ENCODE measurements at places on chromosomes 7 and 10. TPM values are rescaled to one million over a fixed set of nuclear protein-coding genes. Genes with fewer than 3 reads are reported as not detected.

DNA sequence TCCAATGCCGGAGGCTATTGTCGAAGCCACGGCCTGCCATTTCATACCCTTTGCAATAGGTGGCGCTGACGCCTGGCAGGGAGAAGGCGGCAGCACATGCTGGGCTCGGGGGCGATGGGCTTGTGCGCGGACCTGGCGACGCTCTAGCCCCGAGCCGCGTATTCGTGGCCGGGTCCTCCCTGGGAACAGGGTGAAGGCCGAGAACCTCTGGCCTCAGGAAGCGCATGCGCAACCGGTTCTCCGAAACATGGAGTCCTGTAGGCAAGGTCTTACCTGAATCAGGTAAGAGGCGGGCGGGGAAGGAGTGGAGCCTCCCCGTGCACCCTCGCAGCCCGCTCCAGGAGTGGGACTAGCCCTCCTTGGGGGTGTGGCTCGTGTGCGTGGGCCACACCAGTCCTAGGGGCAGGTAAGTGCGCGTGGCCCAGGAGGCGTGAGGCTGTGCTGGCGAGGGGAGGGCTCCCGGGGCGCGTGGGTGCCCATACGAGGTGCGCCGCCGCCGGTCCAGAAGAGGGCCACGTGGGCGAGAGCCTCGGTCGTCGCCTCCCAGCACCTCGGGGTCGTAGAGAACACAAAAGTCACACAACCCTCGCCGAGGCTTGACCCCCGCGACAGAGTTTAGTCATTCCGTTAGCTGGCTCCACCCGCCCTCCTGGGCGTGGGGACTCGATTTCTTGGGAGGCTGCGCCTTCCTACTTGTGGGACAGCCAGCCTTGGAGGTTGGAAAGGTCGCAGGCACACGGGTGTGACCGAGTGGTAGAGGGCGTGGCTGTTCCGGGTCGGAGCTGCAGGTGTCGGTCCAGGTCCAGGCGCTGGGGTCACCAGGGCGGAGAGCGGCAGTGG, 5.6 kb upstream of the MEST start:
- H3K36me3 ChIP-seq = no peaks in the 10 kb centered on the region
- peak overlapping the region; percentile 43 for H3K27ac ChIP-seq
- H3K4me1 ChIP-seq = peaks cover 24% of the 10 kb centered on the region
- peak; percentile 77 for DNase-seq
- peak overlapping the region; percentile 61 for H3K4me3 ChIP-seq
- H3K27me3 ChIP-seq = peaks cover 43% of the 10 kb centered on the region

DNA sequence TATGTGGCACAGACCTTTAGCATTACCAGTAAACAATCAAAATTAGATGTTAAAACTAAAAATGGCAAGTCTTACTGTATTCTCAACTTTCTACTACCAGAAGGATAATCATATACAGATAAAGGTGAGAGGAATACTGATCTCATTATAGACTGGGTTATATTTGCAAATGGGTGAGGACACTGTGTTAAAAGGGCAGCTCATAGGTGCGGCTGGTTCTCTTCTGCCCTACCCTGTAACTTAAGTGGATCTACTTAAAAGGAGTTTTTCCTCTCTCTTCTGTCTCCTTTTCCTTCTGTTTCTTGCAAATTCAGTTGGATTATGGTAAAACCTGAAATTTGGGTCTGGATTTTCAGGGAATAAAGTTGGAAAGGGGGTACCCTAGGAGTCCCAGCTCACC, 33.0 kb downstream of the WASL start:
- H3K36me3 ChIP-seq = no peaks in the 10 kb centered on the region
- H3K4me1 ChIP-seq = peaks cover 69% of the 10 kb centered on the region
- peak overlapping the region; percentile 27 for H3K27ac ChIP-seq
- no peak for DNase-seq

GRCh38 chr10:3647074-3647473, 137.9 kb downstream of the KLF6 start:
- H3K27ac ChIP-seq = no peak overlapping the region
- H3K27me3 ChIP-seq = peaks cover 4% of the 10 kb centered on the region
- no peaks in the 10 kb centered on the region for H3K4me1 ChIP-seq
- no peak overlapping the region for H3K4me3 ChIP-seq
- H3K36me3 ChIP-seq = no peaks in the 10 kb centered on the region
- DNase-seq = no peak

GRCh38 chr10:88256886-88257285, 326.2 kb downstream of the RNLS start:
- H3K27ac ChIP-seq = no peak overlapping the region
- peaks cover 4% of the 10 kb centered on the region for H3K4me1 ChIP-seq
- H3K36me3 ChIP-seq = no peaks in the 10 kb centered on the region
- no peak overlapping the region for H3K4me3 ChIP-seq

DNA sequence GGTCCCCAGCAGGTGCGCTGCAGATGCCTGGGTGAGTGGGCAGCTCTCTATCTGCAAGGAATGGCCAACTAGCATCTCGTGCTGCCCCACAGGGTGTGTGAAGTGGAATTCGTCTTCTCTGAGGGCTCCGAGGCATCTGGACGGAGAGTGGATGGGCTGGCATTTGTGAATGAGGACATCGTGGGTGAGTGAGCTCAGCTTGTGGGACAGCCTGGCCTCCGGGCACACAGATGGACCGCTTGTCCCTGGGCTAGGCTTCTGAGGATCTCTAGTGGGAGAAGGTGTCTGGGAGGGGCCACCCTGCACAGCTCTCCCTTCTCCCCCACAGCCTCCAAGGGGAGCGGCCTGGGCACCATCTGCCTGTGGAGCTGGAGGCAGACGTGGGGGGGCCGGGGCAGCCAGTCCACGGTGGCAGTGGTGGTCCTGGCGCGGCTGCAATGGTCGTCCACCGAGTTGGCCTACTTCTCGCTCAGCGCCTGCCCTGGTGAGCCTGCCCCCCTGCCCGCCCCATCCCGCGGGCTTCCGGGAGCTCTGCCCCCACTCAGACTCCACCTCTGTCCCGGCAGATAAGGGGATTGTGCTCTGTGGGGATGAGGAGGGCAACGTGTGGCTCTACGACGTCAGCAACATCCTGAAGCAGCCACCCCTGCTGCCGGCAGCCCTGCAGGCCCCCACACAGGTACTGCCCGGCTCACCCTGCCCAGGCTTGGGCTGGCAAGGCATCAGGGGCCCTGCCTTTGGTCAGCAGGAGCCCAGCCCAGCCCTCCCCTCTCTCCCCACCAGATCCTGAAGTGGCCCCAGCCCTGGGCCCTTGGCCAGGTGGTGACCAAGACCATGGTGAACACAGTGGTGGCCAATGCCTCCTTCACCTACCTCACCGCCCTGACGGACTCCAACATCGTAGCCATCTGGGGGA, 6.3 kb downstream of the POLR2J start:
- H3K36me3 ChIP-seq = peaks cover 4% of the 10 kb centered on the region
- peak overlapping the region; percentile 42 for H3K27ac ChIP-seq

DNA sequence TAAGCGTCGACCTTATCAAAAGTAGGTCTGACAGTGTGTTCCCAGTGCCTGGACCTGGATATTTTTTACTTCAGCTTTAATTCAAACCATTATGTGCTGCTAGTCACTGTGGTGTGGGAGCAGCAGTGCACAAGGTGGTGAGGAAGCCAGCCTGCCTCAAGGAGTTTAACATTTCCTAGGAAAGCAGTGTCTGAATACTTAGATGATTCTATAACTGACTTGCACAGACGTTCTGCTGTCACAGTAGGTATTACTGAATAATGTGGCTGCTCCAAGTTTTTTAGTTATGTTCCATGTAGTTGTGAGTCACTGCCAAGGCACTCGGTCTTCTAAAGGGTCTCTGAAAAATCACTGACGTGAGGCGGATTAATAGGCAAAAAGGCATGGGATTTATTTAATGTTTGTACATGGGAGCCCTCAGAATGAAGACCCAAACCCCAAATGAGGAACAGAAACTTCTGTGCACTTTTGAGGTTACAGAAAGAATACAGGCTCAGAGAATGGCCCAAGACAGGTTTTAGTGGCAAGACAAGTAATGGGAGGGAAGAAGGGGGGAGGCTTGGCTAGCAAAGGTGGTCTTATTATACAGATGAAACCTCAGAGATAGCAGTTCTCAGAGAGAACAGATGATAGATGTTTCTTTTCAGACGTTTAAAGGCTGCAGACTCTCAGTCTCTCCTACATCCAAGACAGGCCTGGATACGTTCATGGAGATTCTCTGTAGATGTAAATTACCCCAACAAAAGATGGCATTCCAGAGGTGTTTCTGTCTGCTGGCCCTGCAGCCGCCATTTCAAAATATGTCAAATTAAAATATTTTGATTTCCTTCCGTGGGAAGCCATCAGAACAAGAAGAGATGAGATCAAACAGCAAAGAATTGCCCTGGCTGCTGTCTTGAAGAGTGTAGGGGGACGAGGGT, 209.3 kb downstream of the SDK1 start:
- peaks cover 3% of the 10 kb centered on the region for H3K27me3 ChIP-seq
- no peak overlapping the region for H3K4me3 ChIP-seq
- H3K4me1 ChIP-seq = no peaks in the 10 kb centered on the region
- peaks cover 4% of the 10 kb centered on the region for H3K36me3 ChIP-seq
- DNase-seq = no peak

GRCh38 chr7:129702316-129702715, 90.8 kb downstream of the NRF1 start:
- no peaks in the 10 kb centered on the region for H3K27me3 ChIP-seq
- no peak overlapping the region for H3K4me3 ChIP-seq
- no peak for DNase-seq
- peaks cover 14% of the 10 kb centered on the region for H3K36me3 ChIP-seq
- H3K27ac ChIP-seq = peak overlapping the region; percentile 1

- H3K27ac ChIP-seq = no peak overlapping the region
- no peaks in the 10 kb centered on the region for H3K36me3 ChIP-seq
- H3K4me1 ChIP-seq = no peaks in the 10 kb centered on the region
- no peaks in the 10 kb centered on the region for H3K27me3 ChIP-seq
- no peak overlapping the region for H3K4me3 ChIP-seq
- no peak for DNase-seq
Observed at GRCh38 chr7:78134256-78134655, 335.7 kb downstream of the PHTF2 start.

DNA sequence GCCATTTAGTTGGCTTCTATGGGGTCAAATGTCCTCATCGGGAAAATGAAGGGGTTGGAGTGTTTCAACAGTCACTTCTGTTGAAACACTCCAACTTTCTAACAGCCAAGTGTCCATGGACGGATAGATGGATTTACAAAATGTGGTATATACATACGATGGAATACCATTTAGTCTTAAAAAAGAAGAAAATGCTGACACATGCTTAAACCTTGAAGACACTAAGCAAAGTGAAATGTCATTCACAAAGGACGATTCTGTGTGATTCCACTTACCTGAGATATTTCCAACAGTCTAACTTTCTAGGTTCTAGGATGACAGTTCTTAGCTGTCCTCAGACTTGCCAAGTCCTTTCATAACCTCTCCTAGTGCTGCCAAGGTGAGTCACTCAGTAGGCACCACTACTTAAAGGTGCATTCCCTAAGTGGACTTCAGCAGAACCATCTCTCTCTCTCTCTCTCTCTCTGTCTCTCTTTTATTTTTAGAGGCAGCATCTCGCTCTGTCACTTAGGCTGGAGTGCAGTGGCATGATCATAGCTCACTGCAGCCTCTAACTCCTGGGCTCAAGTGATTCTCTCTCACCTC, 69.0 kb downstream of the DENND2A start:
- no peak overlapping the region for H3K27ac ChIP-seq
- DNase-seq = no peak
- H3K4me1 ChIP-seq = no peaks in the 10 kb centered on the region
- H3K4me3 ChIP-seq = no peak overlapping the region
- no peaks in the 10 kb centered on the region for H3K36me3 ChIP-seq
- H3K27me3 ChIP-seq = peaks cover 2% of the 10 kb centered on the region

- no peaks in the 10 kb centered on the region for H3K27me3 ChIP-seq
- H3K4me1 ChIP-seq = peaks cover 30% of the 10 kb centered on the region
- DNase-seq = peak; percentile 65
- peak overlapping the region; percentile 32 for H3K4me3 ChIP-seq
Observed at GRCh38 chr10:79137826-79138225, 69.1 kb downstream of the ZMIZ1 start.

- H3K4me3 ChIP-seq = peak overlapping the region; percentile 92
- H3K27ac ChIP-seq = peak overlapping the region; percentile 82
- DNase-seq = peak; percentile 63
- H3K4me1 ChIP-seq = peaks cover 20% of the 10 kb centered on the region
Observed at GRCh38 chr7:97871659-97872024, 566 bp downstream of the ASNS start.

- no peak overlapping the region for H3K4me3 ChIP-seq
- H3K27me3 ChIP-seq = no peaks in the 10 kb centered on the region
- peak; percentile 62 for DNase-seq
- no peaks in the 10 kb centered on the region for H3K4me1 ChIP-seq
- H3K27ac ChIP-seq = no peak overlapping the region
Observed at GRCh38 chr10:71270301-71271220, 48.5 kb upstream of the SLC29A3 start.

GRCh38 chr7:21671859-21672258, 129.0 kb downstream of the DNAH11 start:
- no peaks in the 10 kb centered on the region for H3K27me3 ChIP-seq
- no peak overlapping the region for H3K4me3 ChIP-seq
- H3K36me3 ChIP-seq = no peaks in the 10 kb centered on the region
- no peak overlapping the region for H3K27ac ChIP-seq
- peak; percentile 6 for DNase-seq
- H3K4me1 ChIP-seq = peaks cover 4% of the 10 kb centered on the region

DNA sequence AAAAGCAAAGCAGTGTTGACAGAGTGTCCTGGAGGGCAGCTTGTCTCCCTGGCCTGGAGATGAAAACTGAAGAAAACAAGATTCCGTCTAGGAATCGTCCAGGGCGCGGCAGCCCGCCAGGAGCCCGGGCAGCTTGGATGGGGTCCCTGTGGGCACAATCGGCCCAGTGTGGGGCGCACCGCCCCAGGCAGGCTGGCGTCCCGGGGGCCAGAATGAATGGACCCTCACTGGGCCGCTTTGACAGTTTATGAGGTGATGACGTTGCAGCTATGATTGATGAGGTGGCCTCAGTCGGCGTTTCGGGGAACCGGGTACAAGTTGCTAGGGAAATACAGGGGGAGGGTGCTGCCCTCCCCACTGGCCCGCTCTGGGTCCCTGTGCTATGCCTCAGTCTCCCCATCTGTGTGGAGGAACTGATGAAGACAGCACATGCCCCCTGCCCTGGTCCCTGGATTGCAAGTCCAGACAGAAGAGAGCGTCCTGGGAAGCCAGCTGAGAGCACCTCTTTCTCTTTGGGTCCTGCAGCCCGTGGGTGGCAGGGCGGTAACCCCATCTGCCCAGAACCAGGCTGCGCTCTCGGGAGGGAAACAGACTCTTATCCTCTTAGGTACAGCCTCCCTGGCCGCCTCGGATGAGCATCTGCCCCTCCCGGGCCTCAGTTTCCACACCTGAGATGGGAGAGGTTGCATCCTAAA, 131.3 kb downstream of the LHPP start:
- DNase-seq = no peak
- H3K4me1 ChIP-seq = no peaks in the 10 kb centered on the region
- no peak overlapping the region for H3K4me3 ChIP-seq
- no peaks in the 10 kb centered on the region for H3K36me3 ChIP-seq
- no peaks in the 10 kb centered on the region for H3K27me3 ChIP-seq

- H3K4me3 ChIP-seq = no peak overlapping the region
- peaks cover 7% of the 10 kb centered on the region for H3K4me1 ChIP-seq
- no peak for DNase-seq
- H3K36me3 ChIP-seq = no peaks in the 10 kb centered on the region
- H3K27me3 ChIP-seq = peaks cover 34% of the 10 kb centered on the region
Observed at GRCh38 chr10:33345236-33345635, 10.8 kb upstream of the NRP1 start.

Gene DDX50
- 61.6 TPM for total RNA-seq

Gene C10orf53
- total RNA-seq = not detected

Gene NEURL1
- total RNA-seq = 2.4 TPM

Gene IGF2BP3
- 0.64 TPM for total RNA-seq

Gene TRPV5
- total RNA-seq = not detected

Gene CYP2C9
- total RNA-seq = not detected

Gene STRIP2
- 51.8 TPM for total RNA-seq

Gene MARVELD1
- total RNA-seq = 1.9 TPM

Gene GNAI1
- total RNA-seq = 3.6 TPM

Gene PSMA2
- 217 TPM for total RNA-seq
